CD4-positive, alpha-beta T cell (primary cell): ENCODE measurements at places on chromosomes 11 and 22.

DNA sequence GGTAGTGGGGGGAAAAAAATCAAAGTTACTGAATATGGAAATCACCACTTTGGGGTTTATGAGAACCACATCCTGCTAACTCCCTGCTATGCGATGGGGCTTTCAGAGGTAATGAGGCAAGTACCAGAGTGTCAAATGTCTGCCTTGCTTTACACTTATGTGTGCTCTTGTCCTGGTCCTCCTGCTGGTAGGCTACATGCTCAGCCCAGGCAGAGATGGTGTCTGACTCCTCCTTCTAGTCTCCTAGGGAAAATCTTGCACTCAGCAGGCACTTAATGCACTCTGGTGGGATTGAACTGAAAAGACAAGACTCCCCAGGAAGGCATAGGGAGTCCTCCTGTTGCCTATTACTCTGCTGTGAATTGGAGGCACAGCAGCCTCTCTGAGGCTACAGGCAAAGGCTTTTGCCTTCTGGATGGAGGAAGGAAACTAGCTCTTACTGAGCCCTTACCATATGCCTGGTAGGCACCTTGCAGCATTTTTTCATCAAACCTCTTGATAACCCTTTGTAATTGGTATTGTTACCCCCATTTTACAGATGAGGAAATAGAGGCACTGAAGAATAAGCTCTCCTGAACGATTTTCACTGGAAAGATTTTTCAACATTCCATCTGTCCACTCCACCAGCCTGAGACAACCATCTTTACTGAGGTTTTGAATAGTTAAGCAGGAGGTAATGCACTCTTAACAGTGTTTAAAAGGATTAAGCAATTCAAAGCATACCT, 132.1 kb upstream of the PAX6 start:
- no peaks in the 10 kb centered on the region for H3K4me1 ChIP-seq
- H3K4me3 ChIP-seq: no peak overlapping the region
- H3K36me3 ChIP-seq: no peaks in the 10 kb centered on the region
- DNase-seq: no peak

DNA sequence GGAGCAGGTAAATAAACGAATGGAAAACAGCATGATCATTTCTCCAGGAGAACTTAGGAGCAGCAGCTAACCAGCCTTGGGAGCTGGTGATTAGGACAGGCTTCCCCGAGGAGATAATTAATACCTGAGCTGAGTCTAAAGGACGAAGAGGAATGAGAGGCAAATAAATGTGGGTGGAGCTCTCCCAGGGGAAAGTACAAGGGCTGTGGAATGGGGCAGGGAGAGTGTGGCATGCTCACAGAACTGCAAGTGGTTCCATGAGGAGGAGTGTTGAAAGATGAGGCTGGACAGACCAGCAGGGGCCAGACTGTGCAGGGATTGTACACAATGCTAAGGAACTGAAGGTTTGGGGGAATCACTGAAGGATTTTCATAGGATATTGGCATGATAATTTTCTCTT, 14.2 kb upstream of the TLCD5 start:
- H3K4me1 ChIP-seq: no peaks in the 10 kb centered on the region
- H3K36me3 ChIP-seq: no peaks in the 10 kb centered on the region

DNA sequence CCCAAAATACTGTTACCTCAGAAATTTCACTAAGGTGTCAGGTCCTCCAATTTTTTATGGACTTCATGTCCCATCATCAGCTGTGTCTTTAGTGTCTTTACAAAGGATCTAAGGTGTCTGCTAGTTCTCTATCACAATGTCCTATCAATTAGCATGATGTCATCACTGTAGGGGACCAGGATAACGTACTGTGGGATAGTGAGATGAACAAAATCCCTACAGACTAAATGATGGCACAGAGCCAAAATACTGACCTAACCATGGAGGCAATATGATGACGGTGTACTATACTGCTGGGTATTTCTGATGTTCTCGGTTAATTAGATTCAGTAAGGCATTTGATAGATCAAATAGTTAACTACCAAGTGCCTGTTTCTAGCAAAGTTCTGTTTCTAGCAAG, 82.5 kb downstream of the SBF2 start:
- no peaks in the 10 kb centered on the region for H3K36me3 ChIP-seq
- H3K4me3 ChIP-seq: no peak overlapping the region
- no peak overlapping the region for H3K27ac ChIP-seq
- H3K4me1 ChIP-seq: no peaks in the 10 kb centered on the region

- no peaks in the 10 kb centered on the region for H3K27me3 ChIP-seq
- no peaks in the 10 kb centered on the region for H3K36me3 ChIP-seq
- no peaks in the 10 kb centered on the region for H3K4me1 ChIP-seq
- H3K27ac ChIP-seq: no peak overlapping the region
These were observed 175.3 kb upstream of the SESN3 start for GRCh38 chr11:95406271-95406670.

DNA sequence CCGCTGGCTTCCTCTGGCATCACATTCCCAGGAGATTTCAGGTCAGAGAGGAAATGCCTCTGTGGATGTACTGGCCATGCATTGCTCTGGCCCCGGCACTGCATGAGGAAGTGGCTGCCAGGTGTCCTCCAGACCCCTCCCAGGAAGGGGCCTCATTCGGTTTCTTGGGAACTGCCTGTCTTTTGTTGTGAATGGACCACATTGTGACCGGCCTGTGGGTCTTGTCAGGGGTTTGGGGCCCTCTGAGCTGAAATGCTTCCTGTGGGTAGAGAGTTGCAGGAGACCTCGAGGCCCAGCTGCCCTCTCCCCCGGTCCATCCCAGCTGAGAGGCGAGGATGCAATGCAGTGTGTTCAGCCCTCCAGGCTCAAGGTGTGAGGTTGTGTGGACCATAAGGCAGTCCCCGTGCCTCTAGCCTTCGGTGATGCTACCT, 18.8 kb upstream of the ST3GAL4 start:
- H3K4me3 ChIP-seq: no peak overlapping the region
- no peak for DNase-seq
- H3K27me3 ChIP-seq: no peaks in the 10 kb centered on the region
- H3K4me1 ChIP-seq: peaks cover 3% of the 10 kb centered on the region
- peaks cover 76% of the 10 kb centered on the region for H3K36me3 ChIP-seq

DNA sequence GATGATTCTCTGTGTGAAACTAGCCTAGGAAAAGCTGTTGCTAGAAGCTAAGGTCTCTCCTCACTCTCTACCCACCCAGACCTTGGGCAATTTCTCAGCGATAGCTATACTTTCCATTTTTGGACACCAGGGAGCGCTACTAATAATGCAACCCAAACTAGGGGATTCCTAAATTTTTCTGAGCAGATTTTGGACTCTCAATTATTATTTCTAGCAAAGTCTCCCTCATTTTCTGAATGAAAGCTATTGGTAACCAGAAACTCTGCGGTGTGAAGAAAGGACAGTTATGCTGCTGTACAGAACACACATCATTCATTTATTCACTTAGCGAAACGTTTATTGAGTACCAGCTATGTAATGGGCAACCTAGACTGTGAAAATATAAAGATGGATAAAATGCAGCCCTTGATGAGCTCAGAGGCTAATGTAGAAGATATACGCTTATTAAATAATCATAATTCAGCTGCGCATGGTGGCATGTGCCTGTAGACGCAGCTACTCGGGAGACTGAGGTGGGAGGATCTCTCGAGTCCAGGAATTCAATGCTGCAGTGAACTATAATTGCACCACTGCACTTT, 6.1 kb upstream of the STIM1 start:
- no peaks in the 10 kb centered on the region for H3K27me3 ChIP-seq
- H3K27ac ChIP-seq: no peak overlapping the region
- H3K36me3 ChIP-seq: no peaks in the 10 kb centered on the region
- peak; percentile 80 for DNase-seq

- no peaks in the 10 kb centered on the region for H3K36me3 ChIP-seq
- DNase-seq: no peak
- H3K27me3 ChIP-seq: no peaks in the 10 kb centered on the region
- H3K27ac ChIP-seq: no peak overlapping the region
- H3K4me1 ChIP-seq: peaks cover 1% of the 10 kb centered on the region
- no peak overlapping the region for H3K4me3 ChIP-seq
These were observed 9.5 kb upstream of the DENND5A start for GRCh38 chr11:9274499-9275258.

- H3K4me3 ChIP-seq: no peak overlapping the region
- no peaks in the 10 kb centered on the region for H3K36me3 ChIP-seq
- H3K4me1 ChIP-seq: no peaks in the 10 kb centered on the region
- H3K27ac ChIP-seq: no peak overlapping the region
These were observed 183.0 kb downstream of the IGLL1 start for GRCh38 chr22:23397008-23397612.

GRCh38 chr11:130675371-130675821, 227.0 kb downstream of the ADAMTS15 start:
- no peaks in the 10 kb centered on the region for H3K36me3 ChIP-seq
- peaks cover 6% of the 10 kb centered on the region for H3K27me3 ChIP-seq

DNA sequence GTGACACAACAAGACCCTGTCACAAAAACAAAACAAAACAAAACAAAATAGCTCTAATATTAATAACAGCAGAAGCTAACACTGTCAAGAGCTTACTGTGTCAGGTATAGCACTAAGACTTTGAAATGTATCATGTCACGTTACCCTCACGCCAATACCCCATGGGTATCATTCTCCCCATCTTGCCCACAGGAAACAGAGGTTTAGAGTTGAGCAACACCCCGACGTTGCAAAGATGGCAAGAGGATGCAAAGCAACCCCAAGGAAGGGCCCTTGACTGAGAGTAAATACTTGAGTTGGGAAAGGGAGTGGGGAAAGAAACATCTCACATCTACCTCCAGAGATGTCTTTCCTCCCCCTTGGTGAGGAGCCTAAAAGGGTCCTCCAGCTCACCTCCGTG, 366.8 kb downstream of the LARGE1 start:
- H3K27me3 ChIP-seq: no peaks in the 10 kb centered on the region
- H3K4me1 ChIP-seq: no peaks in the 10 kb centered on the region
- no peak for DNase-seq
- no peaks in the 10 kb centered on the region for H3K36me3 ChIP-seq
- no peak overlapping the region for H3K4me3 ChIP-seq

GRCh38 chr11:88909500-88909899, 156.3 kb downstream of the GRM5 start:
- no peaks in the 10 kb centered on the region for H3K27me3 ChIP-seq
- no peaks in the 10 kb centered on the region for H3K4me1 ChIP-seq
- no peaks in the 10 kb centered on the region for H3K36me3 ChIP-seq
- DNase-seq: no peak

DNA sequence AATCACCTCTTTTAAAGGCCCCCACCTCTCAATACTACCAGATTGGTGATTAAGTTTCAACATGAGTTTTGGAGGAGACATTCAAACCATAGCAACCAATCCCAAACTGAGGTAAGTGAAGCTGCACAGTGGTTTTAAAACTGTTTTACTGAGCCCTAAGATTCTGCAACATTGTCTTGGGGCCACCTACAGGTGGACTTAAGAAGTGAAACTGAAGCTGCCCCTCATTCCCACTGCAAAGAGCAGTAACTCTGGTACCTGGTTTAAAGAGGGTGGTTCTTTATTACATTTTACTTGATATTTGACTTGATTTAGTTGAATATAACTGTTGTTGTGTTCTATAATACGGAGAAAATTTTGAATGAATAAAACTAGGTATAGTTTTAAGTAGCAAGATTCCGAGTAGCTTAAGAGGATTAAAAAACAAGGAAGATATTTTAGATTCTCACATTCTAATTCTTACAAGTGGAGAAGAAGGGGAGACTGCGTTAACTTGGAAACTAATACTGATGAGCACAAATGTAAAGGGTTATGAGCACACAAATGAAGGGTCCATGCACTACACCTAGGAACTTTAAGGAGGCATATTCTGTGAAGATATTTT, 26.7 kb downstream of the SYT9 start:
- H3K27ac ChIP-seq: no peak overlapping the region
- no peaks in the 10 kb centered on the region for H3K4me1 ChIP-seq
- no peaks in the 10 kb centered on the region for H3K36me3 ChIP-seq
- no peaks in the 10 kb centered on the region for H3K27me3 ChIP-seq
- no peak overlapping the region for H3K4me3 ChIP-seq
- no peak for DNase-seq

DNA sequence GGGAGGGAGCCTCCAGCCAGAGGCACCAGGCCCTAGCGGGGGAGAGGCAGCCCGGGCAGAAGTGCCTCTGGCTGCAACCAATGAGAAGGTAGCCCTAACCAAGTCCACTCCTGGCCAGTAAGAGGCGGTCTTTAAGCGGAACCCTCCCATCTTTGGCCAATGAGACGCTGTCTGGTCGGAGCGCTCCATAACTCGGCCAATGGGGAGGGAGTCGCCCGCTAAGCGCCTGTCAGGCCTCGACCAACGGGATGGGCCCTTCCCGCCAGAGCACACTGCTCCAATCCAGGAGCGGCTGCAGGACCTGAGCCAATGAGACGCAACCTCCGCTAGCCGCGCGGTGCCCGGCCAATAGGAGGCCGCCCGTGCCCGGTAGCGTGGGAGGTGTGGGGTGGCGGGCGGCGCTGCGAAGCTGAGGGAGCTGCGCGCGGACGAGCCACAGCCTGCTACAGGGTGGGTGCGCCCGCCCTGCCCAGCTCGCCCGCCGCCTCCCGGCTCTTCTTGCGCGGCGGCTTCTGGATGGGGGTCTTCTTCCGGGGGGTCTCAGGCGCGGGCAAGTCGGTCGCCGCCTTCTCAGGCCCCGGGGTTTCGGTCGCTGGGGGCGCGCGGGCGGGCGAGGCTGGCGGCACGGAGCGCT, 12.6 kb downstream of the SCARF2 start:
- H3K27ac ChIP-seq: no peak overlapping the region
- peaks cover 16% of the 10 kb centered on the region for H3K27me3 ChIP-seq
- no peak for DNase-seq
- peaks cover 24% of the 10 kb centered on the region for H3K4me1 ChIP-seq

GRCh38 chr22:19878461-19879245, 24.0 kb upstream of the GNB1L start:
- H3K27ac ChIP-seq: no peak overlapping the region
- no peak overlapping the region for H3K4me3 ChIP-seq
